Mucosa of gallbladder (tissue), 1 donor: ENCODE measurements at places on chromosomes 6 and 20.

- no peak for DNase-seq
Measured at GRCh38 chr20:11332381-11332780, 585.3 kb upstream of the BTBD3 start.

DNA sequence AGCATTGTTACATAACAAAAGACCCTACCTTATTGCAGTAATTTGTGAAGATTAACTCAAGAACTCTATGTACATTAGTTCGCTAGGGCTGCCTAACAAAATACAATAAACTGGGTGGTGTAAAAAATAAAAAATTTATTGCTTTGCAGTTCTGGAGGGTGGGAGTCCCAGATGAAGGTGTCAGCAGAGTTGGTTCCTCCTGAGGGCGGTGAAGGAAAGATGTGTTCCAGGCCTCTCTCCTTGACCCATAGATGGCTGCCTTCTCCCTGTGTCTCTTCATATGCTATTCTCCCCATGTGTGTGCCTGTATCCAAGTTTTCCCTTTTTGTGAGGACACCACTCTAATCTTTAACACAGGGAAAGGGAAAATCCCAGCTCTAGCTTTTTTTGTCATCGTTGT is 305 bp upstream of the VNN1 start:
- no peak for DNase-seq

- DNase-seq = no peak
Measured at GRCh38 chr6:24006254-24006653, 119.8 kb upstream of the NRSN1 start.

GRCh38 chr20:59455402-59456341 is 148.7 kb upstream of the PHACTR3 start:
- peak; percentile 18 for DNase-seq

DNA sequence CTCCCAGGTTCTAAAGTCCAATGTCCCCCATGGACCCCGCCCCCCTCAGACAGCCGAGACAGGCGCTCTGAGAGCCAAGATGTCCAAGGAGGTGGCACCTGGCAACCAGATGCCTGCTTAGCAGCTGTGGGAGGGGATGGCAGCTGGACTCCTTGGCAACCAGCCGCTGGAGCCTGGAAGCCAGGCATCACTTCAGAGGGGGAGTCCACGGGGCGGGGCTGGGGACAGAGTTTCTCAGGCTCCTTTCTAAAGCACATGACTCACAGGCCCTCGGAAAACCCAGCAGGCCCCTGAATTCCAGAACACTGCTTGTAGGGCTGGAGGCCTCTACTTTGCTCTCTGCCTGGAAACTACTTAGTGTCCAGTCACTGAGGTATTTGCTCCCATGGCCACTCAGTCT is 51.5 kb downstream of the PREX1 start:
- DNase-seq = no peak

DNA sequence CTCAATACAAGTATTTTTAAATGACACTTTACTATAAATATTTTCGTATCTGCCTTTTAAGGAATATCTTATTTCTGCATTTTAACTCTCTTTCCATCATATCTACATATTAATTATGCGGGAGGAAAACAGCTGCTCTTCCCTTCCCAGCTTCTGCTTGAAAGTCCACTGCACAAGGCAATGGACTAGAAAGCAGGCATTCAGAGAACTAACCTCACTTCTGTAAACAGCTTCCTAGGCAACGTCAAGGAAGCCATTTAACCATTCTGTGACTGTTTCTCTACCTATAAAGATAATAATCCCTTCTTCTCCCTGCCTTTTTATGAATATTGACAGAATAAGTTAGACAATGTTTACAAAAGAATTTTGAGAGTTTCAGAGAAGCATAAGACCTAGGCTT is 319.4 kb downstream of the BTBD9 start:
- no peak for DNase-seq

DNA sequence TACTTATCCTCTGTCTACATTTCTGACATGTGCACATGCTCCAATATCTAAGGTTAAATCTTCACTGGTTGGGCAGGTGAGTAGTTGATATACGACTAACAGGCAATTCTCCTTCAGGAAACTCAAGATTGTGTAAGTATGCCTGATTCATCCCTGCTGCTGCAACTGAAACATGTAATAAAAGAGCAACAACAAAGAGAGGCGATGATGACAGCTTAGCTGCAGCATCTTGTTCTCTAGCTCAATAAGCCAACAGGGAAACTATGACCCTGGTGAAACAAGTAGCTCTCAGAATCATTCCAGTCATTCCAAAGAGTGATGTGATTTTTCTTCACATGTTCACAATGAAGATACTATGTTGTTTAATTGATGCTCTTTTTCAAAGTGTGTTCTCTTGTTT is 74.4 kb downstream of the ELOVL4 start:
- DNase-seq = no peak

DNA sequence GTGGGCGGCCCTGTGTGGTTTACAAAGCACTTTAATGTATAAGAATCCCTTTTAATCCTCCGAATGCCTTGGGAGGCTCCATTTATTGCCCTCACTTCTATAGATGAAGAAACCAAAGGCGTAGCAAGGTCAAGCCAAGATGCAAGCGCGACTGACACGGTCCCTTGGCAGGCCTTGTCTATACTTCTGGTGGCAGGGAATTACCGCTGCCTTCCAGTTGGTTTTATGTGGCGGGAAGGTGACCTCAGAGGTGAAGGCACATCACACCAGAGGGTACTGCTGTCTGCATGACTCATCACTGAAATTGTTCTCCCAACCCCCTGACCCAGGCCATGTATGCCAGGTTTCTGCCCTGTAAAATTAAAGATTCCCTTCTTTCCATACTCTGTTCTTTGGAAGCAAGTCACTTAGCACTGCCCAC is 36.1 kb upstream of the NAA20 start:
- DNase-seq = no peak

GRCh38 chr6:127475823-127476176 is 16.6 kb upstream of the KIAA0408 start:
- no peak for DNase-seq

DNA sequence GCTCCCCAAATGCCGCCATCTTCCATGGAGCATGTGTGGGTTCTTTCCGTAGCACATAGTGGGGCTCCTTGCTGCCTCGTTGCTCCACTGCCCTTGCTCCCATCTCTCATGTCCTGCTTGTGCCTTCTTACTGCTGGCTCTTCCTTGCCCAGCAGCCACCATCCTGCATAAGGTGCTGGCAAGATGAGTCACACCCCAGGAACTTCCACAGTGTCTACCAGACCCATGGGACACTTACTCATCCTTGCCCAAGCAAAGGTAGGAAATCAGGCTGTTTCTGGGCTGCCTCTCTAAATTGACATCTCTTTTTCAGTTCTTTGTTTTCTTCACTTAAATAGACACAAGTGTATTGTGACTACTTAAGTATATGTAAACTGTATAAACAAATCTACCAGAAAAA is 39.4 kb upstream of the RGS17 start:
- no peak for DNase-seq

GRCh38 chr20:57660922-57661745 is 40.9 kb upstream of the ZBP1 start:
- no peak for DNase-seq

DNA sequence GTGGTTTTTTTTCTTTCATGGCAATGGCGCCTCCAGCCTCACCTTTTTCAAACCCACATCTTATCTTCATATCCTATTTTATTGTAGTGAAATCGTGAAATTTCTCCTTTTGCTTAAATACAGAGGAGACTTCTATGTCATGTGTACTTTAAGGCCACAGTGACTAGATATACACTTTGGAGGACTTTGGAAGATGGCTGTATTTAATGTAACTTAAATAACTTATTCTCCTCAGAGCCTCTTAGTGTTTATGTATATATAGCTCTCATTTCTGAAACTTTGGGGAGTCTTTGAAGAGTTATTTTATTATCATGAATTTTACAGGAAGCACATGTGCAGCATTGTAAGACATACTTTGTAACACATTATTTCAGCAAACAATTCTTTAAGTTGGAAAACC is 968 bp downstream of the LAMA2 start:
- DNase-seq = no peak

GRCh38 chr6:111745186-111745585 is 128.1 kb downstream of the FYN start:
- no peak for DNase-seq
